Inflammatory macrophage treated with lipopolysaccharide for 1 hour (primary cell): ENCODE measurements at places on chromosomes 2 and 18.

- DNase-seq = no peak
These were observed 141.6 kb upstream of the TTC39C start for GRCh38 chr18:23872701-23873550.

GRCh38 chr2:196413821-196414274, 225.7 kb upstream of the CCDC150 start:
- DNase-seq = peak; percentile 22

DNA sequence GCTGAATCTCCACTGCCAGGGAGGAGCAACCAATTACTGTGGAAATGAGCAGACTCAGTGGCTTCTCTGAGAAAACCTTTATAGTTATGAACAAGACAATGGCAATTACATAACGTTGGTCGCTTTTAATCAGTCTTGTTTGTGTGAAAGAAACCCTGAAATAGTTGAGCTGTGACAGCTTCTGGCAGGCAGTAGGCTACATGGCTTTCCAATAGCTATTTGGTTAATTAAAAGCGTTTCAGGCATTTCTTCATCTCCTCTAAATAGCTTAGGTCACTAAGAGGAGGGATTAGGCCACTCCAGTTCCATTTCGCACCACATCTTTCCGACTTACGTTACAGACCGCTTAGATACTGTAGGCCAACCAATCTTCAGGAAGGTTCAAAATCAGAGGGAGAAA, 794.4 kb upstream of the ID2 start:
- DNase-seq = no peak

- DNase-seq = no peak
These were observed 7.5 kb upstream of the STAMBP start for GRCh38 chr2:73821227-73821626.

DNA sequence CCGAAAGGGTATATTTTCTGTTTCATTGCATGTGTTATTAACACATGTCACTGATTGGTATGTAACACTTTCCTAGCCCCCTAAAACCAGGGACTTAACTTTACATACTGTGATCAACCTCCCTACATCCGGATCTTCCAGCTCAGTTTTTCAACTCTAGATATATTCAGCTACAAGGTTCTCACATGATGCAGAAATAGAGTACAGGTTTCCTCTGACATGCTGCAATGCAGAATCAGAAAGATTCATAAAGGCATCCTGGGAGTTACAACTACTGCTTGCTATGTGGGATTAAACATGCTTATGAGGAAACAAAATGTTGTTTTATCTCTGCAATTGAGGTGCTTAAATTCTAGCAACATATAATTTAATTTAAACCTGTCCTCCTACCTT, 14.0 kb downstream of the FBXO11 start:
- no peak for DNase-seq

DNA sequence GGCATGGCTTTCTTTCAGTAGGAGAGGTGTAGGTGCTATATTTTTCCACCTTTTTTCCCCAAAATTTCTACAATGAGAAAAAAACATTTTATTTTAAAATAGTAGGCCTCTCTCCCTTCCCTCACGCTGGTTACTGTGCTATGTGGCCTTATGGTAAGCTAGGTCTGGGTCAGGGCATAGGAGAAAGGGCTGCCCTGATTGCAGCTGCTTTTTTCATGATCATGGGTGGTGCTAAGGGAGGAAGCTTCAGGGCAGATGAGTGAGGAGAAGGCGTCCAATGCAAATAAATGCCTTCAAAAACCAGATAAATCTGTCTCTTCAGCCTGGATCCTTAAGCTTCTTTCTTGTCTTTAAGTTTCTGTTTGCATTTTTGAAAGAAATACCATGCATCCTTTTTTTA, 246.4 kb downstream of the ALPK2 start:
- DNase-seq = no peak

- DNase-seq = no peak
These were observed 4.1 kb downstream of the TGFBRAP1 start for GRCh38 chr2:105325389-105325963.

GRCh38 chr18:46253498-46253897, 149.3 kb downstream of the HAUS1 start:
- DNase-seq = no peak

DNA sequence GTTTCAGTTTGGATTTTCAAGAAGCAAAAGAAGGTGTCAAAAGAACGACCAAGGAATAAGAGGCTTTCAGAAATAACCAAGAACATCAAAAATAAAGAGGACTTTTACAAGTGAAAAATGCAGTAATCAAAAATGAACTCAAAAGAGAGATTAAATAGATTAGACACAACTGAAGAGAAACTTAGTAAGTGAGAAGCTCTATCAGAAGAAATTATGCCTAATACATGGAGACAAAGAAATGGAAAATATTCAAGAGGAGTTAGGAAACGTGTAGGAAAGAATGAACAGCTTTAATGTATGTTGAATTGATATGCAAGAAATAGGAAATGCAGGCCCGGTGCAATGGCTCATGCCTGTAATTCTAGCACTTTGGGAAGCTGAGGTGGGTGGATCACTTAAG, 145.8 kb downstream of the ACOXL start:
- no peak for DNase-seq

- no peak for DNase-seq
These were observed 21.8 kb downstream of the RNF149 start for GRCh38 chr2:101286684-101287083.

DNA sequence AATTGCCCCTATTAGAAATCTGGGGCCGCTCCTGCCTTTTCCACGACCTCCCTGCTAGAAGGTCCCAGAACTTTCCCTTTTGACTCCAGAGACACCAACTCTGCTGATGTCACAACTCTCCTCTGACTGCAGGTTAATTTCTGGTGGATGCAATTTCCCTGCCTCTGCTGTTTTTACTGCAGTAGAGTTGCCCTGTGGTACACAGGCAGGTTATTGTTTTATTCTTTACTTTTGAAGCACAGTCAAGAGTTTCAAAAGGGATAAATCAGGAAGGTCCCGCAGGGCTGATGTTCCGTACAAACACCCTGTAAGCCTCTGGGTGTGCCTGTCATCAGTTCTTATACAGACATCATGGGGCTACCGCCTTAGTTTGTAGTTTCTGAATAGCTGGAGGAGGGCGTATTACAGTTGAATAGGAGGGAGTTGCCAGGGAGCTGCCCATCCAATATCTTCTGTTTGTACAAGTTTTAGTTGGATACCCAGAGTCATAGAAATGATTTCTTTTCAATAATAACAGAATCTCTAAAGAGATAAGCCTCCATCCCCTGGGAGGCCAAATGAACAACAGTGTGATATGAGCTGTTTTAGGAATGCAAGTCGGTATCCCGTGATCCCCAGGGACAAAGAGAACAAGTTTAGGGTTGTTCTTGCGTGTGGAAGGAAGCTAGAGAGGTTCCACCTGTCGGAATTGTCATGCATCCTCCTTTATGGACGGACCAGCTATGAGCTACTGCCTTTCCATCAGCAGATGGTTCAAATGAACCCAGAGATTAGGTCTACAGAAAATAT, 108.4 kb upstream of the COPS8 start:
- no peak for DNase-seq

GRCh38 chr2:8461341-8461740, 220.5 kb upstream of the ID2 start:
- DNase-seq = no peak
